ENCODE measurements at places on chromosomes 1 and 21.

GRCh38 chr1:89567797-89568196, 43.2 kb downstream of the LRRC8B start:
- peaks cover 34% of the 10 kb centered on the region for H3K36me3 ChIP-seq
- no peak for ATAC-seq
- H3K4me1 ChIP-seq = peaks cover 22% of the 10 kb centered on the region
- no peak overlapping the region for H3K27ac ChIP-seq
- H3K4me3 ChIP-seq = no peak overlapping the region

GRCh38 chr1:201406831-201407406, 7.8 kb upstream of the LAD1 start:
- H3K4me3 ChIP-seq = peak overlapping the region; percentile 10
- H3K27ac ChIP-seq = peak overlapping the region; percentile 40
- peaks cover 34% of the 10 kb centered on the region for H3K27me3 ChIP-seq
- no peaks in the 10 kb centered on the region for H3K36me3 ChIP-seq

DNA sequence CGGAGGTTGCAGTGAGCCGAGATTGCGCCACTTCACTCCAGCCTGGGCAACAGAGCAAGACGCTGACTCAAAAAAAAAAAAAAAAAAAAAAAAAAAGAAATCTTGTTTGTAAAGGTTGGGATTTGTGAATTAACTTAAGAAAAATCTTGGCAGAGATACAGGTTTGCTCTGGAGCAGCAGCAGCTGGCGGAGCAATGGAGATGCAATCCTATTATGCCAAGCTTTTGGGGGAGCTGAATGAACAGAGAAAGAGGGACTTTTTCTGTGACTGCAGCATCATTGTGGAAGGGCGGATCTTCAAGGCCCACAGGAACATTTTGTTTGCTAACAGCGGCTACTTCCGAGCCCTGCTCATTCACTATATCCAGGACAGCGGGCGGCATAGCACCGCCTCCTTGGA, 5.6 kb downstream of the ZBTB8B start:
- ATAC-seq = no peak
- H3K27ac ChIP-seq = no peak overlapping the region
- H3K4me3 ChIP-seq = no peak overlapping the region
- H3K36me3 ChIP-seq = no peaks in the 10 kb centered on the region
- H3K27me3 ChIP-seq = peaks cover 17% of the 10 kb centered on the region
- H3K4me1 ChIP-seq = peaks cover 4% of the 10 kb centered on the region

DNA sequence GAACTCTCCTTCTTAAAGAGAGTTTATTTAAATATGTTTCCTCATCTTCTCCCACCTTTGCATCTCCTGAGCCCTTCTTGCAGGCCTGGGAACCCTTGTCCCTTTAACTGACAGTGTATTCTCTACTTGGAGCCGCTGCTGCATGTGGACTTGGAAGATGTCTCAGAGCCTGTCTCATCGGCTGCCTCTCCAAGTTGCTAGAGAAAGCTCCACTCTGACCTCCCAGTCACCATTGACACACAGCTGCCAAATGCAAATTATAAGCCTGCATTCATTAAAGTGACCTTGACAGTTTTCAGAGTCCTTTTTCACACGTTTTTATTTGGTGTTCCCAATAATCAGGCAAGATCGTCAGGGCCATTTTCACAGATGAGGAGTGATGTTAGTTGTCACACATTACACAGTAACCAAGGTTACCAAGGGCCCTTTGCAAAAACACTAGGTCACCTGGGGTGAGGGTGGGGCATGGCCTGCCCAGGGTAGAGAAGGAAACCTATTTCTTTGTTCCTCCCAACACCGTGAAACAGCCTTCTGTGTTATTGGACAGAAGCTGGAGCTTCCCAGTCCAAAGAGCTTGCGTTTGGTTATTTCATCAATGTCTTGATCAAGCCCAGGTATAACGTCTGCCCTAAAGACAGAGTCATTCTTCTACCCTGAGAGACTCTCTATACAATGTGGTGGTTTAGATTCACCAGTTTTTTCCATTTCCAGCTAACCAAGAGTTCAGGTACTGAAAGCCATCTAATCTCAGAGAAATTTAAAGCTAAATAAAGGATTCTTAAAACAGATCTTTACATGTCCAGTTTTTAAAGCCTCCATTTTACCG, 164.1 kb downstream of the GALNT2 start:
- no peak for ATAC-seq
- H3K4me1 ChIP-seq = peaks cover 28% of the 10 kb centered on the region
- H3K4me3 ChIP-seq = no peak overlapping the region
- no peaks in the 10 kb centered on the region for H3K27me3 ChIP-seq
- H3K36me3 ChIP-seq = peaks cover 38% of the 10 kb centered on the region

DNA sequence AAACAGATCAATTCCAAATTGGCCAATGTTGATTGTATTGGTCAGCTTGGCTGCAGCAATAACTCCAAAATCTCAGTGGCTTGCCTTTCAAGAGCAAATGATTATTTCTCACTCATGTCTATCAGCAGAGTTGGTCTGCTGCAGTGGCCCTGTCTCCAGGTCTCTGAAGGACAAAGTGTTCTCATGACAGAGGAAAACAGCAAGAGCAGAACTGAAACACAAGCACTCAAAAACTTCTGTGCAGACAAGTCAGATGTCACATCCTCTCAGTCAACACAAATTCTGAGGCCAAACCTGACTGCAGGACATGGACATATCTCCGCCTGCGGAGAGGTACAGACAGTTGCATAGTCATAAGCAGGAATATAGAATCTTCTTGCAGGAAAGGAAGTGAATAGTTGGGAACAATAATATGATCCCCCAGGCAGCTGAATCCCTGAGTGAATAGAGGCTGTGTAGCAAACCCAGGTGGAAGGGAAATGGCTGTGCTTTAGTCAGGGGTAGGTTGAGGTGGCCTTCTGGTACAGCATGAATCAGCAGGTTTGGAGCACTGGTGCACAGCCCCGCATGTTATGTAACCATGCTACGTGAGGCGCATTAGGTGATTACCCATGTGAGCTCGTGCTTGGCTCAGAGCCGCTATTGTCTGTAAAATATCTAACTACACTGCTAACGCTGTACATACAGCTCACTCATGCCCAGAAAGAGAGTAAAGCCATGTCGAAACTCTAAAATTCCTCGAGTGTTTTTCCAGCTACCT, 17.1 kb upstream of the UBE2U start:
- ATAC-seq = no peak
- H3K4me1 ChIP-seq = peaks cover 7% of the 10 kb centered on the region
- no peak overlapping the region for H3K27ac ChIP-seq
- no peak overlapping the region for H3K4me3 ChIP-seq
- H3K36me3 ChIP-seq = no peaks in the 10 kb centered on the region

DNA sequence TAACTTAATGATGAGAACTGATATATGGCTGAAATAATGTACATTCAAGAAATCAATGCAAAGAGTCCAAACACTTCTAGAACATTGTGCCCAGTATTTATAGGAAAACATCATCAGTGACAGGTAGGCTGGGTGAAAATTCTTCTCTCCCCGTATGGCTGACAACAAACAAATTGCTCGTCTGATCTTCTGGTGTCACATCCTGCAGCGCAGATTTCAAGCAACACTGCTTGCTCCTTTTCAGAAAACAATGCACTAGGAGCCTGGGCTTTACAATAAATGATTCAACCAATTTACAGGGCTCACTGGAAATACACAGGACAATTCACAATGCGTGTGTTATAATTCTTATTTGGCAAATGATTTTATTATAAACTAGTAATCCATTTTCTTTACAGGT, 185.3 kb downstream of the RERE start:
- no peak overlapping the region for H3K4me3 ChIP-seq
- no peak for ATAC-seq
- H3K27me3 ChIP-seq = no peaks in the 10 kb centered on the region
- peaks cover 56% of the 10 kb centered on the region for H3K4me1 ChIP-seq
- peaks cover 4% of the 10 kb centered on the region for H3K36me3 ChIP-seq

- H3K4me1 ChIP-seq = peaks cover 23% of the 10 kb centered on the region
- H3K27me3 ChIP-seq = no peaks in the 10 kb centered on the region
- no peak overlapping the region for H3K27ac ChIP-seq
- no peak for ATAC-seq
- no peak overlapping the region for H3K4me3 ChIP-seq
Measured at GRCh38 chr1:59315529-59316463, 18.9 kb downstream of the FGGY start.

DNA sequence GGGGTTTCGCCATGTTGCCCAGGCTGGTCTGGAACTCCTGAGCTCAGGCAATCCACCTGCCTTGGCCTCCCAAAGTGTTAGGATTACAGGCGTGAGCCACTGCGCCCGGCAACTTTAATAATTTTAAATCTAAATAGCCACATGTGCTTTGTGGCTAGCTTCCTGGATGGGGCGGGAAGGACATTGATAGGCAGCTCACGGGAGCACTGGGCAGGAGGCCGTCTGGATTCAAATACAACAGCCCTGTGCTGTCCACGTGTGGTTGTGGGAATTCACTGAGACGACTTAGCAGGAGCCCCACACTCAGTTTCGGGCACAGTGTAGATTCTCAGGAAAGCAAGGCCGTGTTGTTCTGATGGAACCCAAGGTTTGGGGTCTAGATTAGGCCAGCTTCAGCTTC, 177.1 kb downstream of the ETS2 start:
- H3K36me3 ChIP-seq = no peaks in the 10 kb centered on the region
- H3K27ac ChIP-seq = no peak overlapping the region
- no peak overlapping the region for H3K4me3 ChIP-seq

GRCh38 chr1:212944229-212944901, 6.0 kb upstream of the VASH2 start:
- no peak overlapping the region for H3K4me3 ChIP-seq
- H3K27me3 ChIP-seq = no peaks in the 10 kb centered on the region
- H3K36me3 ChIP-seq = no peaks in the 10 kb centered on the region

DNA sequence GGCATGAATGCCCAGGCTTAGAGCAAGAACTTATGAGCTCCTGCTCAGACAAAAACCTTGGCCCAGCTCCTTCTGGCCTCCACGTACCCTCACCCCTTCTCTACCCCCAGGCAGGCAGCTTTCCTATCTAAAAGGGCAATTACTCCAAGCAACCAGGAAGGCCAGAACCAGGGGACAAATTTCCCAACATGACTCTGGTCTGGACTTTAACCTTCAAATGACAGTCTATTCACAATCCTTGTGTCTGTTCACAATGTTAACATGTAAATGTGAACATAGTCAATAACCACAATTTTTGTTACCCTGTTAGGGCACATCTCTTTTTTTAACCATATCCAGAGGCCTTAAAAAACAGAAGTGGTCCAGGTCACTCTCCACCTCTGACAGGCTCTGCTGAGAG, 64.4 kb upstream of the LAPTM5 start:
- H3K36me3 ChIP-seq = no peaks in the 10 kb centered on the region
- no peak overlapping the region for H3K4me3 ChIP-seq
- peaks cover 24% of the 10 kb centered on the region for H3K4me1 ChIP-seq
- H3K27me3 ChIP-seq = peaks cover 49% of the 10 kb centered on the region
- ATAC-seq = no peak

DNA sequence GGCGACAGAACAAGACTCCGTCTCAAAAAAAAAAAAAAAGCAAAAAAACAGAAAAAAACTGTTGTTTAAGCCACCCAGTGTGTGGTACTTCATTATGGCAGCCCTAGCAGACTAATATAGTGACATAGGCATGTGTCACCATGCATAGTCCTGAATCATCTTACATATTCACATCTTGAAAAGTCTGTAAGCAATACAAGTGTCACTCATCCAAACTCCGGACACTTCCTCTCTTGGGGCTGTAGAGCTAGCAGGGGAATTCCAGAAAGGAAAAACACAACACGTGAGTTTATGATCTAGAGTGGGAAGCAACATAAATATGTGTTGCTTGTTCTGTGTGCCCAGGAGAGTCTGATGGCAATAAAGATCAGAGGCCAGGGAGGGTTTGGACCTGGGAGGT, 81.6 kb upstream of the KCNE2 start:
- H3K27me3 ChIP-seq = peaks cover 2% of the 10 kb centered on the region
- no peaks in the 10 kb centered on the region for H3K4me1 ChIP-seq
- no peaks in the 10 kb centered on the region for H3K36me3 ChIP-seq
- H3K27ac ChIP-seq = no peak overlapping the region

- no peak overlapping the region for H3K4me3 ChIP-seq
- H3K36me3 ChIP-seq = no peaks in the 10 kb centered on the region
- peaks cover 17% of the 10 kb centered on the region for H3K27me3 ChIP-seq
- no peak overlapping the region for H3K27ac ChIP-seq
- ATAC-seq = no peak
Measured at GRCh38 chr1:114181356-114181755, 27.7 kb upstream of the SYT6 start.

GRCh38 chr1:205963352-205964155, 20.3 kb upstream of the SLC26A9 start:
- peaks cover 48% of the 10 kb centered on the region for H3K27me3 ChIP-seq
- H3K4me1 ChIP-seq = peaks cover 7% of the 10 kb centered on the region
- no peak for ATAC-seq

DNA sequence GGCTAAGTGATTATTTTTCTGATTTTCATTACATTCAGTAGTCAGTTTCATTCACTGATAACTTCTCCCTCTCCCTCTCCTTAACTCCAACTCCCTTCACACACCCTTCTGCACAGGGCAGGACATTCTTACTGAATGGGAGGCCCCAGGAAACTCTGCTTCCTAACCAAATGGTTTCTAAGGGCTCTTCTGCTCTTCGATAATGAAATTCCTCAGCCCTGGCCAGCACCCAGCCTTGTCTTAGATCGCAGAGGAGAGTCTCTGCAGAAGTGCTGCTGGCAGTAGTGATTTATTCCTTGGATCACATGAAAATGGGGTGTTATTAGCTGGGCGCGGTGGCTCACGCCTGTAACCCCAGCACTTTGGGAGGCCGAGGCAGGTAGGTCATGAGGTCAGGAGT, 16.4 kb downstream of the PLEKHM2 start:
- H3K27ac ChIP-seq = peak overlapping the region; percentile 55
- ATAC-seq = no peak
- H3K4me3 ChIP-seq = no peak overlapping the region
- peaks cover 65% of the 10 kb centered on the region for H3K4me1 ChIP-seq

GRCh38 chr1:1275836-1276235, 2.2 kb upstream of the UBE2J2 start:
- H3K27ac ChIP-seq = no peak overlapping the region
- peaks cover 23% of the 10 kb centered on the region for H3K4me1 ChIP-seq
- peaks cover 8% of the 10 kb centered on the region for H3K36me3 ChIP-seq
- no peak overlapping the region for H3K4me3 ChIP-seq
- no peak for ATAC-seq
- H3K27me3 ChIP-seq = no peaks in the 10 kb centered on the region

DNA sequence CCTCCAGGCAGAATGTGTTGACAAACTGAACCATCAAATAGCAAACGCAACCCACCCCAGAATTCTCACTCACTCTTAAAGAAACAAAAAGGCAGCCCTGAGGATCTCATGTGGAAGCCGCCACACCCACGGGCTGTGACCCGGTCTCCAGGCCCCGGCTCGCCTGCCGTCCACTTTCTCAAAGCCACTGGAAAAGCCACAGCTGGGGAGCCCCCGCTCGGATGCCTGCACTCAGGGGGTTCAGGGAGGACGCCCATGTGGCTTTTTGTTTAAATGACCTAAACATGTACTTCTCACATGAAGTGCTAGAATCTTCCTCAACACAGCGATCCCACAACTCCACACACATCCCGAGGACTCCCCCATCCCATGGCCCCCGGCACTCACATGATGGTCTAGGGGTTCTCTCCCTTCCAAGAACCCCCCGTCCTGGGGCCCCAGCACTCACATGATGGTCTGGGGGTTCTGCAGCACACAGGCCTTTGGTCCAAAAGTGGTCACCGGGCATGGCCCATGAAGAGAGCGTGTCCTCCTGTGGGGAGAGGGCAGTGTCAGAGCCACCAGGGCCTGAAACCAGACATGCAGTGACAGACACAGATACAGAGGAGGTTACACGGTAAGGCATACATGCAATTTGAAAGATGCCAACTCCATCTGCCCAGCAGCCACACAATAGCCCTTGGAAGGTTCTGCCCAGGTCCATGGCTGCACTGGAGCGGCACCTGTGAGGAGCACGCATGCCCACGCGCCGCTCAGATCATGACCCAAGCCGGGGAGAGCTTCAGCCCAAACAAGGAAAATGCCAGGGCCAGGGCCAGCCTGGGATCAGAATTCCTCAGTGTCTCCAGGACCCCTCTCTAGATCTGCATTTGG, 16.5 kb downstream of the NADK start:
- H3K27me3 ChIP-seq = no peaks in the 10 kb centered on the region
- peak overlapping the region; percentile 66 for H3K27ac ChIP-seq
- no peak overlapping the region for H3K4me3 ChIP-seq
- H3K36me3 ChIP-seq = peaks cover 58% of the 10 kb centered on the region

All from stimulated activated memory B cell treated with anti-CD40 and anti-IgM and Interleukin-4, amounts not matched to agents 10 μg/mL and 1 μg/mL and 100 μg/mL, for 72 hours (primary cell).